Activated CD4-positive, alpha-beta memory T cell treated with anti-CD3 and anti-CD28 coated beads, Interleukin-2, amount 10 ng/mL, durations not matched to agents 7 days and 5 days (primary cell): ENCODE measurements at places on chromosomes 6 and 20. TPM values are rescaled to one million over a fixed set of nuclear protein-coding genes. Genes with fewer than 3 reads are reported as not detected.
A peak's percentile ranks its signal among the peaks of the same experiment; 100 is the strongest.

DNA sequence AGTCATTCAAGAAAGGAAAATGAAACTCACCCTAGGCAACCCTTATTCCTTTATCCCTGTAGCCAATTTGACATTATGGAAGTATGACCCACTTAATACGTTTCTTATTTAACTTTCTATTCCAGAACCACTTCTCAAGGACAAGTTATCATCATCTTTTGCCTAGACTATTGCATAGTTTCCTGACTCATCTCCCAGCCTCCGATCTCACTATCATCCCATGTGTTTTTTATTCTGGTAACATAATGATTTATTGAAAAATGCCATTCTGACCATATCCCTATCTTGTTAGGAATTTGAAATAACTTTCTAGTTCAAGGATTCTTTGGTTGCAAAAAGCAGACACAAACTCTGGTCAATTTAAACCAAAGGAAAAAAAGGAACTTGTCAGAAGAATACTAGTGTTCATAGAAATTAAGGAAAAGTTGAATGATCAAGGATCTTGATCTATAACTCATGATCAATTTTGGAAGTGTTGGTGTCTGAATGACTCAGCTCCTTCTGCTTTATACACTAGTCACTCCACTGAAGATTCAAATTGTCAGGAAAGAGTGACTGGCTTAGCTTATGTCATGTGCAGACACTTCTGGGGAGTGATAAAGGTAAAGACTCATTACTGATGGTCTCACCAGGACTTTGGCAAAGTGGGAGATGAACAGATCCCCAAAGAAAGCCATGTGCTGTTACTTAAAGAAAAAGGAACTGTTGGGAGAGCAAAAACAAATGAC lies 8.5 kb upstream of the TINAG start:
- H3K36me3 ChIP-seq, result no peaks in the 10 kb centered on the region
- no peaks in the 10 kb centered on the region for H3K4me1 ChIP-seq
- H3K27ac ChIP-seq, result no peak overlapping the region
- no peak overlapping the region for H3K4me3 ChIP-seq

- no peak overlapping the region for H3K27ac ChIP-seq
- H3K4me1 ChIP-seq, result no peaks in the 10 kb centered on the region
- no peak for DNase-seq
- no peaks in the 10 kb centered on the region for H3K27me3 ChIP-seq
- H3K4me3 ChIP-seq, result no peak overlapping the region
Measured at GRCh38 chr20:57040466-57040865, 226.0 kb downstream of the BMP7 start.

- H3K27me3 ChIP-seq, result no peaks in the 10 kb centered on the region
- no peaks in the 10 kb centered on the region for H3K36me3 ChIP-seq
- H3K4me3 ChIP-seq, result no peak overlapping the region
- DNase-seq, result no peak
- no peaks in the 10 kb centered on the region for H3K4me1 ChIP-seq
- H3K27ac ChIP-seq, result no peak overlapping the region
Measured at GRCh38 chr6:4565301-4566250, 210.6 kb upstream of the CDYL start.

ANKRD6 gene
- 4.8 TPM for total RNA-seq

LCA5 gene
- 0.10 TPM for total RNA-seq

BTN2A1 gene
- total RNA-seq, result 31.0 TPM

ID4 gene
- not detected for total RNA-seq

DNA sequence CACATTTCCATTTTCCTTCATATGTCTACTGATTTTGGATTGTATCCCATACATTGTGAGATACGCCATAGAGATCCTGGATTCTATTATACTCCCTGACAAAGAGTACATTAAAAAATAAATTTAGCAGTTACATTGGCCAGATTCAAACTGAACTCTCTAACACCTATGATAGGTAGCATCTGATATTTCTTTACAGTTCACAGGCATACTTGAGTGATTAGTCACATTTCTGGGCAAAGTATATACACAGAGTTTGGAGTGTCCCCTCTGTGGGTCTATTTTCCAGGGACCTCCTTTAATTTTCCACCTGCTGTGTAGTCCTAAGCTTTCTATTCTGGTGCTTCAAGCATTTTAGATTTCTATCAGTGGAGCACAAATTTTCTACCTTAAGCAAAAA lies 96.4 kb downstream of the TBC1D32 start:
- H3K27ac ChIP-seq, result no peak overlapping the region
- DNase-seq, result no peak
- peaks cover 2% of the 10 kb centered on the region for H3K4me1 ChIP-seq
- H3K4me3 ChIP-seq, result no peak overlapping the region

DNA sequence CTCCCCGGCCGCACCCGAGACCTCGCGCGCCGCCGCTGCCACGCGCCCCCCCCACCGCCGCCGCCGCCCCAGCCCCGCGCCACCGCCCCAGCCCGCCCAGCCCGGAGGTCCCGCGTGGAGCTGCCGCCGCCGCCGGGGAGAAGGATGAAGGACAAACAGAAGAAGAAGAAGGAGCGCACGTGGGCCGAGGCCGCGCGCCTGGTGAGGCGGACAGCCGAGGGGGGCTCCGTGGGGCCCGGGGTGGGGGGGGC lies 426 bp downstream of the ASXL1 start:
- no peaks in the 10 kb centered on the region for H3K27me3 ChIP-seq
- H3K4me3 ChIP-seq, result peak overlapping the region; percentile 97
- H3K27ac ChIP-seq, result no peak overlapping the region
- H3K36me3 ChIP-seq, result peaks cover 24% of the 10 kb centered on the region
- no peak for DNase-seq

GRCh38 chr20:36098364-36098763 lies 56.2 kb upstream of the EPB41L1 start:
- H3K36me3 ChIP-seq, result no peaks in the 10 kb centered on the region
- H3K4me3 ChIP-seq, result no peak overlapping the region
- DNase-seq, result no peak
- no peak overlapping the region for H3K27ac ChIP-seq

ZBTB2 gene
- 23.8 TPM for total RNA-seq

C6orf58 gene
- total RNA-seq, result not detected

DNA sequence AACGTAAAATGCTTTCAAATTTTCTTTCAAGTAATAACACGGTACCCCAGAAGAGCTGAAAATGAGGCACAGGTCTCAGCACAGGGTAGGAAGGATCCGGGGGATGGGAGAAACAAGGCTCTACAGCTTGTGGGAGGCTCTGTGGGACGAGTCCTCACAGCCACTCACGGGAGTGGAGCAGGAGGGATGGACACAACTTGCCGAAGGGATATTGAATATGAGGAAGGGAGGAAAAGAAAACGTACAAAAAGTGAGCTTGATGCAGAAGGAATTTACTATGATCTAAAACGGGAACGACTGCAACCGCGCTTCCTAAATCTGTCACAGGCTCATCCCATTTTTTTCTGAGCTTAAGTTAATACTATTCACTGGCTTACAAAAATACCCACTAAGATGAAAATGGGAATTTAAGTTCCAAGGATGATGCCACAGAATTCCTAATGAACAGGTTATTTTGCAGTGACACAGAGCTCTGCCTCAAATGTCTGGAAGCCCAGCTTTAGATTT lies 72.9 kb downstream of the FYN start:
- DNase-seq, result no peak
- H3K4me3 ChIP-seq, result no peak overlapping the region
- no peaks in the 10 kb centered on the region for H3K27me3 ChIP-seq
- H3K36me3 ChIP-seq, result peaks cover 20% of the 10 kb centered on the region

GRCh38 chr6:142927904-142928303 lies 17.1 kb downstream of the HIVEP2 start:
- DNase-seq, result no peak
- peaks cover 54% of the 10 kb centered on the region for H3K4me1 ChIP-seq
- H3K36me3 ChIP-seq, result peaks cover 14% of the 10 kb centered on the region
- no peaks in the 10 kb centered on the region for H3K27me3 ChIP-seq
- H3K4me3 ChIP-seq, result peak overlapping the region; percentile 84

DNA sequence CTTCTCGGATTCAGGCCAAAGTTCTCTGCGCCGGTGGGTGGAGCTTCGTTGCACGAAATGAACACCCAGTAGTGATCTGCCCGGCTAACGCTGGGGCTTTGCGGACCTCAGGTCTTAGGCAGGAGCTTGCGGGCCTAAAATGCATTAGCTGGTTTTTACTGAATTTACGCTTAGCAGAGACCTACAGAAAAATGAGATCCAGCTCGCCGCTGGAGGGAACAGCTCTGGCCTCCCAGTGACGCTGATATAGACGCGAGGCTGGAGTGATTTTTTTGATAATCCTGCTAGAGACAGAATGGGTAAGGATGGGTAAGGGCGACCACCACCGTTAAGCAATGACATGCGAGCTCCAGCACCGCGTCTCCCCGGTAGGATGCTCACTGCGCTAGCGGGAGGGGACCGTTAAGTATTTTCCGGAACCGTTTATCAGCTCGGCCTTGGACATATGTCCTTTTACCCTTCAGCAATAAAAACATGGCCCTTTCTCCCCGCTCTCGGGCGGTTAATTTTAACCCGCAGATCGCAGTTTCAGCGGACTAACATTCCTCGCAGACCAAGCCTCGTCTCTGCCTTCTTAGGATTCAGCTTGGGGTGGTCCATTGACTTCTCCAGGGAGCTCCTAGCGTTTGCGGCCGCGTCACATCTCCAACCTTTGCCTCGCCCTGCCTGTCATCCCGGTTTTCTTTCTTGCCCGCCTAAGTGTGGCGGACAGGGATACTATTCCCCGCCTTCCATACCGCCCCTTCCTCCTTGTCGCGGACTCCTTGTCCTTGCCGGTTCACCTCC lies 109.3 kb downstream of the GPX5 start:
- H3K36me3 ChIP-seq, result peaks cover 13% of the 10 kb centered on the region
- H3K4me1 ChIP-seq, result peaks cover 12% of the 10 kb centered on the region
- peak overlapping the region; percentile 6 for H3K4me3 ChIP-seq
- H3K27me3 ChIP-seq, result peaks cover 50% of the 10 kb centered on the region

DNA sequence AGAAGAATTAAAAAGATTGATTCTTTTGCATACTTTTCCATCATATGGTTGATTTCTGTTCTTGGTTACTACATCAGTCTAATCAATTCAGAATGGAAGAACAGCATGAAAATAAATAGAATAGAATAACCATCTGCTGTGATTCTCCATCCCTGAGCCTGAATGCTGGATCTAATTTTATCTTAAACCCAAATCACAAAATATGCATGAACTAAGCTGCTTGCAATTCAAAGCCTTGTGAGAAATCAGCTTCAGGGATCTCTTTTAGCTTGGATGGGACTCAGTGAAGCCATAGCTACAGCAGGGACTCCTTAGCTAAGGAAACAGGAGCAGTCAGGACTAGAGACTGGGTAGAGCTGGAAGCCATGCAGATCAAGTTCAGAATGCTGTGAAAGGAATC lies 74.1 kb downstream of the TPBG start:
- no peak overlapping the region for H3K27ac ChIP-seq
- no peaks in the 10 kb centered on the region for H3K4me1 ChIP-seq
- peaks cover 2% of the 10 kb centered on the region for H3K27me3 ChIP-seq
- H3K4me3 ChIP-seq, result no peak overlapping the region
- DNase-seq, result no peak
- H3K36me3 ChIP-seq, result no peaks in the 10 kb centered on the region

DNA sequence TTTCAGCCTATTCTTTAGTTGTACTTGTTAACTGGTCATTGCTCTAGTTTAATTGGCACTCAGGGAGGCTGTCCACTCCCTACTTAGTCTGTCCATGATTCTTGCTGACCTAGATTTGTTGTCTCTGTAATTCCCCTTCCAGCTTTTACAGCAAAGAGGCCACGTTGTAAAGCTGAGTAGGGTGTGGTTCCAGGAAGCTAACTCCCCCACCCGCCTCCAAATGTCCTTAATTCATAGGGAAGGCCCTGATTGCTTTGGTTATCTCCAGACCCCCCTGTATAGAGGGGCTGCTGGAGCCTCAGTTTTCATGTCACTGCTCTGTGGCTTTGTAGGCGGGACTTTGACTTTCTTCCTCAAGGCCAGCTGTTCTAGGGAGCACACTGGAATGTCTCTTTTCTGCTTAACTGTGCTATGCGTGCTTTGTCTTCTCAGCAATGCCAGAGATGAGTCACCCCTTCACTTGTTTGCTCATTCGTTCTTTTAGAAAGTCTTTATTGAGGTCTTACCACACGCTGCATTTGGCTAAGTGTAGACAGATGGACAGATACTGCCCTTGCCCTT lies 175.1 kb upstream of the JAG1 start:
- DNase-seq, result no peak
- no peak overlapping the region for H3K4me3 ChIP-seq
- H3K4me1 ChIP-seq, result no peaks in the 10 kb centered on the region
- no peak overlapping the region for H3K27ac ChIP-seq

DNA sequence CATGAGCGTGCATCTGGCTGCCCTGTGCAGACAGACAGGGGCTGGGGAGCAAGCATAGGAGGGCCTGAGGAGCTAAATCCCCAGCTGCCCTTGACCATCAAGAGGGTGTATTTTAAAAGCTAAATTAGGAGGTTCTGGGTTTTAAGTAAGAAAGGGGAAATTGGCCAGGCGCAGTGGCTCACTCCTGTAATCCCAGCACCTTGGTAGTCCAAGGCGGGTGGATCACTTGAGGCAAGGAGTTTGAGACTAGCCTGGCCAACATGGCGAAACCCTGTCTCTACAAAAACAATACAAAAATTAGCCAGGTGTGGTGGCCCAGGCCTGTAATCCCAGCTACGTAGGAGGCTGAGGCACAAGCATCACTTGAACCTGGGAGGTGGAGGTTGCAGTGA lies 27.8 kb downstream of the SERPINB6 start:
- no peak overlapping the region for H3K4me3 ChIP-seq
- no peak for DNase-seq
- peaks cover 38% of the 10 kb centered on the region for H3K27me3 ChIP-seq

MRAP2 gene
- not detected for total RNA-seq

IMPG1 gene
- total RNA-seq, result not detected

SUMO4 gene
- 8.1 TPM for total RNA-seq

- peaks cover 20% of the 10 kb centered on the region for H3K27me3 ChIP-seq
- H3K27ac ChIP-seq, result no peak overlapping the region
- H3K4me1 ChIP-seq, result no peaks in the 10 kb centered on the region
- DNase-seq, result peak; percentile 49
Measured at GRCh38 chr6:148972481-148972880, 225.7 kb downstream of the UST start.

DNA sequence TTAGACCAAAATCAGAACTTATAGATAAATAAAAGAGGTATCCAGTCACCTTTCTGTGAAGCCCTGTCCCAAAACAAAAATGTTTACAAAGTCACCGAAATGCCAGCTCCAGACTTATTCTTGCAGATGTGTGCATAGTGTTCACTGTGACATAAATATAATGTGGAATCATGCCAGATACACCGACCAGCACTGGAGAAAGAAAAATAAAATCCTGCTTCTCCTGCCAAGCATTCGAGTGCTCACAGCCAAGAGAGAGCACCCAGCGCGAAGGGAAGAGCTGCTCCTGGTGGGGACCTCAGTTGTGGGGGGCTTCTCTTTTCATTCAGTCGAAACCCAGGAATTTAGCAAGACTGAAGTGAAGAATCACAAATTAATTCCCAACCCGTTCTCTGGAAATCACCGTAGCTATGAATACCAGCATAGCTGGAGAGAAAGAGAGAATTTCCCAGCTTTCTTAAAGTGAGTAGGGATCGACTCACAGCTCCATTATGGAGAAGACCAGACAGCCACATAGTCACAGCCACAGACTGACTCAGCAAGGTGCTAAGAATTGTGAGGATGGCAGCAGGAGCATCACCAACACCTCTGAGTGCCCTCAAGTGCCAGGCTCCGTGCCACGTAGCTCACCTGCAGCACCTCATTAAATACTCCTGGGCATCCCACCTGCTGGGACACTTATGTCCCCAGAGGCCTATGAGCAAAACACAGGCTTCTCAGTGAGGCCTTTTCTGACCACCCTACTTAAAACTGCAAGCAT lies 33.2 kb downstream of the BFSP1 start:
- H3K4me3 ChIP-seq, result no peak overlapping the region
- peaks cover 14% of the 10 kb centered on the region for H3K4me1 ChIP-seq
- peaks cover 8% of the 10 kb centered on the region for H3K27me3 ChIP-seq
- no peaks in the 10 kb centered on the region for H3K36me3 ChIP-seq
- no peak overlapping the region for H3K27ac ChIP-seq

GRCh38 chr6:165644586-165645266 lies 18.3 kb downstream of the PDE10A start:
- H3K36me3 ChIP-seq, result no peaks in the 10 kb centered on the region
- no peaks in the 10 kb centered on the region for H3K4me1 ChIP-seq
- H3K27me3 ChIP-seq, result no peaks in the 10 kb centered on the region
- DNase-seq, result no peak

NKX2-4 gene
- total RNA-seq, result not detected
